Activated naive CD4-positive, alpha-beta T cell treated with Interleukin-2 at 50 U/mL for 16 hours (primary cell): ENCODE measurements at places on chromosomes 1 and 21.
A peak's percentile ranks its signal among the peaks of the same experiment; 100 is the strongest.

GRCh38 chr1:90780981-90781380 lies 63.9 kb upstream of the BARHL2 start:
- no peak for DNase-seq

GRCh38 chr1:67785847-67786753 lies 47.2 kb downstream of the GNG12 start:
- DNase-seq, result no peak

DNA sequence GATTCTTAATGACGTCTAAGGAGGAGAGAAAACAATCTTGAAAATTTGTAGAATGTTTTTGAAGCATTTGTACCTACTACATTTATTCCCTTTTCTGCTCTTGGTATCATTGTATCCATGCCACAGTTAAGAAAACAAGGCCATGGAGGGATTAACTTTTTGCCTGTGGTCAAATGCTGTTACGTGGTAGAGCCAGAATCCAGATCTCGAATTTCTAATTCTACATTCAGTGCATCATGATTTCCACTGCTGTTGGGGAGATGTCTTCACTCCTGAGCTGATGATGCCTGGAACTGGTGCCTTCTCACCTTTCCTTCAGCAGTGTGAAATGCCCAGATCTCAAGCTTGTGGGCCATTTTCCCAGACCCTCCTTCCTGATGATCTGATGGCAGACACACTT lies 175.6 kb downstream of the HHAT start:
- DNase-seq, result no peak

- DNase-seq, result no peak
Observed at GRCh38 chr1:47993881-47994625, 3.1 kb downstream of the TRABD2B start.

- DNase-seq, result no peak
Observed at GRCh38 chr21:29205009-29205408, 74.6 kb downstream of the MAP3K7CL start.

DNA sequence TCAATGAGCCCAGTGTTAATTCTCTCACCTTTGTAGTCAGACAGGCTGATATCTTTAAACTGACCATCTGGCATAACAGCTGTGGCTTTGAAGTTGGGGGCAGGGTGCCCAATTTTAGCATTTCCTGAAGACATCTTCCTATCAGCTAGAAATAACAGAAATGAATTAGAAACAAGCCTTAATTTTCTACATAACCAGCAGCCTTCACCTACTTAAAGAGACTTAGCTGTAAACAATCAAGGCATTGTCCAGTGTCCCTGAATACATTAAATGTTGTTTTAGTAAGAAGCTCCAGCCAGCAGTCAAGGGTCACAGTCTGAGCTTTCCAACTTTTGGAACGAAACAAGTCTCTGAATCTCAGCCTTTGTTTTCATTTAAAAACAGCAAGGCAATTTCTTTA lies 2.8 kb downstream of the PRDX1 start:
- DNase-seq, result no peak

DNA sequence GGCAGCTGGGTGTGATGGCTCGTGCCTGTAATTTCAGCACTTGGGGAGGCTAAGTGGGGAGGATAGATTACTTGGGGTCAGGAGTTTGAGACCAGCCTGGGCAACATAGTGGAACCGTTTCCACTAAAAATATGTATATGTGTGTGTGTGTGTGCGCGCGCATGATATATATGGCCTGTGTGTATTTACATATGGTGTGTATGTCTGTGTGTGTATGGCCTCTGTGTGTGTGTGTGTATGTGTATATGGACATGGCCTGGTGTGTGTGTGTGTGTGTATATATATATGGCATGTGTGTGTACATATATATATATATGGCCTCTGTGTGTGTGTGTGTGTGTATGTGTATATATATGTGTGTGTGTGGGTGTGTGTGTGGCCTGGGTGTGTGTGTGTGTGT lies 16.0 kb upstream of the SLC2A7 start:
- no peak for DNase-seq

DNA sequence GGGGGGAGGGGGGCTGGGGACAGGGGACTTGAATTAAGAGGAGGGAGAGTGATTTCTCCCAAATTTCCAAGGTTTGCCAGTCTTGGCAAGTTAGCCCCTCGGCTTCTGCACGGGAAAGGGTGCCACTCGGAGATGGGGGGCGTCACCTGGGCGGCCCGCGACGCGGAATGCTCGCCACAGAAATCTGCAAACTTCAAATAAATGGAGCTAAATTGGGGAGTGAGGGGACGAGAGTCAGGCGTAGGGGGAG lies 885 bp upstream of the SSBP3 start:
- no peak for DNase-seq

- no peak for DNase-seq
Observed at GRCh38 chr1:50084389-50084788, 24.3 kb upstream of the ELAVL4 start.

DNA sequence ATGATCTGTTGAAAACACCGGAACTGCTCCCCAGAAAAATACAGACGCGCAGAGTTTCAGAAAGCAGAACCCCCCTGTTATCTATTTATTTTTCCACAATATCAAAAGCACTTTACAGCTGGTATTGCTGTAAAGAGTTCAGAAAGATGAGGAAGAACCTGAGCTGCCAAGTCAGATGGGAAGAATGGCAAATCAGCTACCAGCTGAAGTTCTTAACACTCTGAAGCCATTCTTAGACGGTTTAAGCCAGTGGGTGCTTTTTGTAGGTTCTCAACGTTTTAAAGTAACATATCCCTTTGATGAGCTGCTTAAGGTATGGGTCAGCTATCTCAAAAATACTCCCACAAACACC lies 714 bp upstream of the AKIRIN1 start:
- no peak for DNase-seq

DNA sequence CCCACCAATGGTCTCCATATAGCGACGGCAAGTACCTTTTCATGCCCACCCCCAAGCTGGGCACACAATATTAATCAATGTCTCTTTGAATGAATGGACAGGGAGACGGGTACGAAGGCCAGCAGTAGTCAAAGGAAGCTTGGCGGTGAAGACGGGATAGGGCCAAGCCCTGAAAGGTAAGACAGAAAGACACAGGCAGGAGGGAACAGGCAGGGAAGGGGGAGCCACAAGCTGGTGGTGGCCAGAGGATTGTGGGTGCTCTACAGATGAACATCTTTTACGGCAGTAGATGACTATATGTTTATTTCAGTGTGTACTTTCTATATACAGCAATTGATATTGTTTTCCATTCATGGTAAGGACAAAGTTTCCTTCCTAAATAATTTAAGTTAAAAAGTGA lies 16.3 kb downstream of the CAPZB start:
- no peak for DNase-seq

GRCh38 chr1:26138974-26139558 lies 19.8 kb upstream of the FAM110D start:
- DNase-seq, result no peak

DNA sequence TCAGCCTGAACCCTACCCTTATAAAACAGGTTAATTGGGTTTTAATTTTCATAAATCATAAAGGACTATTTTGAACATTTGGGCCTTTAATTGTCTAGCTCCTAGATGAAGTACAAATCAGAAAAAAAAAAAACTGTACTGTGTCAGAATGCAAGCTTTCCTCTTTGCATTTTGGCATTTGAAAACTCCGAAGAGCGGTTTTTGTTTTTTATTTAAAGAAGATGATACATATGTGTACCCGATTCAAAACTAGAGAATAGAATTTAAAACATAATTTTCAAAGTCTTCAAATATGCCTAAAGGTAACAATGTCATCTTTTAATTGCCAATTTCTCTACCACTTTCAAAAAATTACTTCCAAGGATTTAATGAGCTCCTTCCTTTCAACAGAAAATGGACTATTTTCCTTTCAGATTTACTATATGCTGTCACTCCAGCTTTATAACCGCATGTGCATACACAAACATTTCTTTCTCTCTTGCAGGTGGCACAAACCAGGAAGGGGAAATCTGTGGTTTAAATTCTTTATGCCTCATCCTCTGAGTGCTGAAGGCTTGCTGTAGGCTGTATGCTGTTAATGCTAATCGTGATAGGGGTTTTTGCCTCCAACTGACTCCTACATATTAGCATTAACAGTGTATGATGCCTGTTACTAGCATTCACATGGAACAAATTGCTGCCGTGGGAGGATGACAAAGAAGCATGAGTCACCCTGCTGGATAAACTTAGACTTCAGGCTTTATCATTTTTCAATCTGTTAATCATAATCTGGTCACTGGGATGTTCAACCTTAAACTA lies 33.7 kb downstream of the MRPL39 start:
- DNase-seq, result peak; percentile 84

- no peak for DNase-seq
Observed at GRCh38 chr1:63780565-63780964, 6.7 kb downstream of the ROR1 start.

- DNase-seq, result no peak
Observed at GRCh38 chr1:100383743-100384405, 31.6 kb downstream of the CDC14A start.

DNA sequence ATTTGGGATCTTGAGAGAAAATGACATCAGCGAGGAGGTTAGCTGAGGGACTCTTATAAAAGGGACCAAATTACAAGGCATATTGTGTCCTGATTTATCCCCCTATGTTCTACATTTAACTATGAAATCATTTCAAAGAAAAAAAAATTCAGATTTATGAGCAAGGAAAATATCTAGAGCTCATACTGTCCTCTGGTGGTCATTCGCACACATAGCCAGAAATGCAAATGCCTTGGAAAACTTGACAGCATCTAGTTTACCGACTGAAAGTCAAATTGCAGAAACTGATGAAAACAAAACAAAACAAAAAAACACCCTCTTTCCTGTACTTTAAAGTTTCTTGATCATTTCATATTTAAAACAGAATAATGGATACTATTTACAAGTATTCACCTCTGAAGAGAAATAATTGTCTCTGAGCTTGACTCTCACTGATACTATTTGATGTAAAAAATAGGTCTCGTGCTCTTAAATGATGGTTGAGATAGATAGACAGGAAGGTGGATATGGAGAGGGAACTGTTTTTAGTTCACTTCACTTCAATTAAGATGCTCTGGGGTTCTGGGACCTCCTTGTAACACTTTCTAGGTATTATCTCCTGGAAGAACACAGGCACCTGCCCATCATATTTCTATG lies 253.8 kb downstream of the PCP4 start:
- DNase-seq, result no peak

DNA sequence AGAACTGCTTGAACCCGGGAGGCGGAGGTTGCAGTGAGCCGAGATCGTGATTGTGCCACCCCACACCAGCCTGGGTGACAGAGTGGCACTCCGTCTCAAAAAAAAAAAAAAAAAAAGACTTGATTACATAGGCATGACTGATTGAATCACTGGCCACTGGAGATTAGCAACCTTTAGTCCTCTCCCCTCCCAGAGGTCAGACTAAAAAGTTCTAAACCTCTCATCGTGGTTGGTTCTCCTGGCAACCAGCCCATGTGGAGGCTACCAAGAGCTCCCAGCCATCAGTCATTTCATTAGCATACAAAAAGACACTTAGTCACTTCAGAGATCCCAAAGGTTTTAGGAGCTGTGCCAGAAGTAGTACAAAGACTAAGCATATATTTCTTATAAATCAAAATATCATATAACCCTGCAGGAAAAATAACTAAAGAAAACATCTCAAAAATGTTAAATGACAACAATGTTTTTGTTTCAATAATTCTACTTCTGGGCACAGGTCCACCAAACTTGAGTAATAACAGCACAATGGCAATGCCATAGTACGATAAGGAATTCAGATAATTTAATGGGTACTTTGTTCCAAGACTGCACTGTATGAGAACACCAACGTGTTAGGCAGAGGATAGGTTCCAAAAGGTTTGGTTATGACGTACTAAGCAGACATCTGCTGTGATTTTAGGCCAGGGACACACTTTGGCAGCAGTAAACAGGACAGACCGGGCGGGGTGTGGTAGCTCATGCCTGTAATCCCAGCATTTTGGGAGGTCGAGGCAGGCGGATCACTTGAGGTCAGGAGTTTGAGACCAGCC lies 18.1 kb downstream of the USP48 start:
- peak; percentile 13 for DNase-seq

DNA sequence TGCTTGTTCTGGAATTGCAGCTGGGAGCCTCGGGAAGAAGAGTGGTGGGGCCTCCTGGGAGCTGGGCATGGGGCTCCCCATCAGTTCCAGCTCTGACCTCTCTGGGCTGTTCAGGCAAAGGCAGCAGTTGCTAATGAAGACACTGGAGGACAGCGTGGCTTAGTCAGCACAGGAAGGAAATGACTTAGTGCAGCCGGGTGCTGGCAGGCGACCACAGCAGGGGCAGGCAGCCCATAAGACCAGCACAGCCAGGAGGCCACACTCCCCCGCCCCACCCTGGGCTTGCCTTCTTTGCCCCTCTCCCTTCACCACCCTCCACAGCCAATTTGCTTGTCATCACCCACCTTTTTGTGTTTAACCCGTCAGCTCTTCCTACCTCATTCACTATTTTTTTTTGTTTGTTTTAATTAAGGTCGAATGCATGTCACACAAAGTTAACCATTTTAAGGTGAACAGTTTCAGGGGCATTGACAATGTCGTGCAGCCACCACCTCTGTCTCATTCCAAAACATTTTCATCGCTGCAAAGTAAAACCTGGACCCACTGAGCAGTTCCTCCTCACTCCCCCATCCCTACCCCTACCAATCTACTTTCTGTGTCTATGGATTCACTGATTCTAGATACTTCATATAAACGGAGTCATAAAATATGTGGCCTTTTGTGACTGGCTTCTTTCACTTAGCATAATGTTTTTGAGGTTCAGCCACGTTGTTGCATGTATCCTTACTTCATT lies 10.9 kb downstream of the OLIG2 start:
- no peak for DNase-seq

DNA sequence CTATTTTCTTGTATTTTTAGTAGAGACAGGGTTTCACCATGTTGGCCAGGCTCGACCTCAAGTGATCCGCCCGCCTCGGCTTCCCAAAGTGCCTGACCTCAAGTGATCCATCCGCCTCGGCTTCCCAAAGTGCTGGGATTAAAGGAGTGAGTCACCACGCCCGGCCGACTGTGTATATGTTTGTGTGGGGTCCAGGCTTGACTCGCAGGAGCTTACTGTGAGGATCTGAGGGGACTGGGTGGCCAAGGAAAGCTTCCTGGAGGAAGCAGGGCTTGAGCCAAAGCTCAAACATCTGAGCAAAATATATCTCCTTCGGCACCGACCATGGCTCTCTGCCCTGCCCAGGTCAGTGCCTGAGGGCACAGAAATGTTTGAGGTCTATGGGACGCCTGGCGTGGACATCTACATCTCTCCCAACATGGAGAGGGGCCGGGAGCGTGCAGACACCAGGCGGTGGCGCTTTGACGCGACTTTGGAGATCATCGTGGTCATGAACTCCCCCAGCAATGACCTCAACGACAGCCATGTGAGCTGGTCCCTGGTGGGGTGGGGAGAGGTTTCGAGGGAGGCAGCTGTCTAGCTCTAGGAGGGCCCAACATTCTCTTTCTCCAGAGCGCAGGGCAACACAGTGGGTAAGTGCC lies 10.5 kb downstream of the PADI3 start:
- no peak for DNase-seq

GRCh38 chr1:107559881-107560280 lies 405.1 kb downstream of the VAV3 start:
- DNase-seq, result no peak
